ENCODE measurements at places on chromosomes 1 and 21.
A peak's percentile ranks its signal among the peaks of the same experiment; 100 is the strongest.

DNA sequence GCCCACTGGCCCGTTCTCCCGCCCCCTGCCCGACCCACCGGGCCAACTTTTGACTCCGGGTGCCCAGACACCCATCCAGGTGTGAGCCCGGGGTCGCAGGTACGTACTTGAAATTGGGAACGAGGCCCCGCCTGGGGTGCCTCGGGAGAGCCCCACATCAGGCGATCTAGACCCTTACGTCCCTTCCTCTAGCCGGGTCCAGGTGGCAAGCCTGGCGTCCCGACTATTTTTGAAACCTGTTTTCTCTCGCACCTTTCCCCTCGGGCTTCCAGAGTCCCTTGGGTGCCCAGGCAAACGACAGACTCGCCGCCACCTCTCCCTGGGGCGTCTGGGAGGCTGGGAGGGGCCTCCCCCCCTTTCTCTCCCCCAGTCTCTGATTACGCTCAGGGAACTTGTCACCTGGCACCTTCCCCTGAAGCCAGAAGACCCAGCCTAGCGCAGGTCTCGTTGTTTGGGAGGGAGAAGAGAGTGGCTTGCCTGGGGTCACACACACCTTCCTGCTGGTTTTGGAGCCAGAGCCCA lies 898 bp downstream of the LDLRAP1 start:
- DNase-seq: no peak

GRCh38 chr1:9822897-9823692 lies 670 bp downstream of the CLSTN1 start:
- peak; percentile 60 for DNase-seq

- no peak for DNase-seq
Observed at GRCh38 chr1:239388159-239388485, 1.8 kb downstream of the CHRM3 start.

- DNase-seq: no peak
Observed at GRCh38 chr1:154989195-154989860, 4.1 kb upstream of the LENEP start.

DNA sequence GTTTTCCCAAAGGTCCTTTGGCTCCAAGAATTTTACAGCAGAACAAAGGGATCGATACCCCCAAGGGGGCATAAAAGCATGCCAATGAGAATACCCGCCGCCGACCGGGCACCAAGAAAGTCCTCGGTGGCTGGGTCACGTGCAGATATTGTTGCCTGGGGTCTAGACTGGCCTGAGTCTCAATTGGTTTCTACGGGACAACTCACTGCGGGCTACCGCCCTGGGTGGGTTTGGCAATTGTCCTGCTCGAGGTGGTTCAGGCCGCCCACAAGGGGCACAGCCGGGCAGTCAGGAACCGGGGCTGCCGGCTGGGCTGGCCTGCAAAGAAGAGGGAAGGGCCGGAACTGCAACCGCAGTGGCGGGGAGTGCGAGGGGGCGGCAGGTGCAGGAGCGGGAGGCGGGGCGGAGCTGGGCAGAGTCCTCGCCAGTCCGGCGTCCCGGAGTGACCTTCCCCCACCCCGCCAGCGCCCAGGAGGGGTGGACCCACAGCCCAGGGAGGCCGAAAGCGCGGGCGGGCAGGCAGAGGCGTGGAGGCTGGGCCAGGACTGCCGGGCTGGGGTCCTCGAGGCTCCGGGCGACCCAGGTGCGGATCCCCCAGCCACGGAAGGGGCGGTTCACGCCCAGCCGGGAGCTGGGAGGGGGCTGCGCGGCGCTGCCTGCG lies 926 bp upstream of the ATP1B1 start:
- peak; percentile 96 for DNase-seq

DNA sequence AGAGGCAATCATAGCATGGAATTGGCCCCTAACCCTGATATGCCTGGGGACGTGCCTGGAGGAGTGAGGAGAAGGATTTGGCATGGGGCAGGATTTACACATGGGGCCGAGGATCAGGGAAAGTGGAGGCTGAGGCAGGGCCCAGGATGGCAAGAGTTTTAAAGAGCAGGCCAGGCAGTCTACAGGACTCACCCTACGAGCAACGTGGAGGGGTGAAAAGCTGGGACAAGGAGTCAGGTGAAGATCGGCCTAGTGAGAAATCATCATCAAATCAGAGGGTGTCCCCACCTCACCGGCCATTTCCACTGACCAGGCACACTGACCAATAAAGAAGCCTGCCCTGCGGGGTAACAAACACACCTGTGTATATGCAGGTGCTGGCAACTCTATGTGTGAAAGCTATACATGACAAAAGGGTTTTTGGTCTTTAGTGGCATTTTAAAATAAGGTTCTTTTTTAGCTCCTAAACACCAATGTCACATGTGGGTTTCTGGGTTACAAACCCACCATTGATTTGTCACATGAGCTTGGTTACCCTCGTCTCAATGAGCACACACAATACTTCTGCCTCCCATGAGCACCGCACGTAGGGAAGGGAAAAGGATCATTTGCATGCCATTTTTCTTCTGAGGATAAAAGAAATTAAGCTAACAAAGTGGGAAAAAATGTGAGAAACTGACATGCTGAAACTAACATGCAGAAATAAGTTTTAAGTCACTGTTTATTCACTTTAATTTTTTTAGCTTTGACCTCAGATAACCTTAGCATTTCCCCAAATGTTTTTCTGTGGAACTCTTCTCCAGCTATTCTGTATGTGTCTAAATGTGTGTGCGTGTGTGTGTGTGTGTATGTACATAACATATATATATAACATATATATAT lies 168.1 kb upstream of the EDN2 start:
- DNase-seq: no peak

DNA sequence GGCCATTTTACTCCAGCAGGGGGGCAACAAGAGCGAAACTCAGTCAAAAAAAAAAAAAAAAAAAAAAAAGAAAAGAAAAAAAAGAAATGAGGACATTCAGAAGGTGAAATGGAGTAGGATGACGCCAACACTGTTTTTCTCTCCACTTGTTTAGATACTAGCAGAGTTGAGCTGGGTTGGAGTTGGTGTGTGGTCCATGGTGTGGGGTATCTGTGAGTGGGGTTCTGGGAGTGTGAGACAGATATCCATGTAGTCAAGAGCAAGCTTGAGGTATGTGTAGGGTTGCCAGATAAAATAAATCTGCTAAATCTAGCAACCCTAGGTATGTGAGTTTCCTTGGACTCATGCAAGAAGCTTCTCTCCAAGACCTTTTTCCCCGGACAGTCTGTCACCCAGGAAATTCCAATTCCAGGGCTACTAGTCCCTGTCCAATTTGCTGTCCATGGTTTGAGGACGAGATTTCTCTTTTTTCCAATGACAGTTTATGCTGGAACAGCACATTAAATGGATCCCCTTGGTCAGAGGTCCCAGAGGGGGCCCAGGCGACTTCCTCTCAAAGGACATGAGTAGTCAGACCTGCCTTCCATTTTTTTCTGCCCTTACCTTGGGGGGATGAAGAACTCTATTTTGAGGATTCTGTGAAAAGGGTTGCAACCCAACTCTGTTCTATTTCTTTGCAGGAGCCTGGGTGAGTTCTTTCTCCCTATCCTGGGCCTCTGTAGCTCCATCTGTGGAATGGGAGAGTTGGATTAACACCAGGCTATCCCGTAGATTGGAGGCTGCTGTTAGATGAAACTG lies 2.1 kb upstream of the FOXD2 start:
- no peak for DNase-seq

DNA sequence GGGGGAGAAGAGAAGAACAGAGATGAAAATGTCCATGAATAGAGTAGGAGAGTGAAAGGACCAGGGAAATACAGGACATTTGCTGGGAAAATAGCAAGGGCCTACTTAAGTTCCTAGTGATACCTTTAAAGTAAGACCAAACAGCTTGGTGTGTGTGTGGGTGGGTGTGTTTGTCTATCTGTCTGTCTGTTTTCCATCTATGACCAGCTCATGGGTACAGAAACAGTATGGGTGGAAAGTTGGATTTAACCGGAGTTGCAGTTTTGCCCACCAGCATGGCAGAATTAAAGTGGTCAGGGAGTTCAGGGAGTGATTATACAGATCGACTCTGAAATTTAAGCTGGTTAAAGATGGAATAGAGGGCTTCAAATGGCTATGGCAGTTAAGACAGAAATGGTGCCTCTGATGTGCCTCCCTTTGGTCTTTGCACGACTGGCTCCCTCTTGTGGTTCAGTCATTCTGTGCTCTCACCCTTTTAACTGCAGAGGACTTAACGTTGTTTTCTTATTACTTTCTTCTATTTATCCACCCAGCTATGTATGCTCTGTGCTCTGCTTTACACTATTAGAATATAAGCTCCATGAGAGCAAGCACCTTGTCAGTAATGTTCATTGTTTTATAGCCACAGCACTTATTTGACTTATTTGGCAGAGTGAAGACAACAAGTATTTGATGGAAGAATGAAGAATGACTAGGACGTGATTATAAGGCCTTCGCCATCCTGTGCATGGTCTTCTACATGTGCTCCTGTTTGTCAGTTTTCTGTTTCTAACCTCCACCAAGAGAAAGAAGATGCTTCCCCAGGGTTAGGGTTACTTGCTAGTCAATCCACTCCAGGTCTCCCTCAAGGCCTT lies 72.7 kb upstream of the AK4 start:
- DNase-seq: peak; percentile 48

- no peak for DNase-seq
Observed at GRCh38 chr1:35188578-35189392, 4.2 kb downstream of the SFPQ start.

DNA sequence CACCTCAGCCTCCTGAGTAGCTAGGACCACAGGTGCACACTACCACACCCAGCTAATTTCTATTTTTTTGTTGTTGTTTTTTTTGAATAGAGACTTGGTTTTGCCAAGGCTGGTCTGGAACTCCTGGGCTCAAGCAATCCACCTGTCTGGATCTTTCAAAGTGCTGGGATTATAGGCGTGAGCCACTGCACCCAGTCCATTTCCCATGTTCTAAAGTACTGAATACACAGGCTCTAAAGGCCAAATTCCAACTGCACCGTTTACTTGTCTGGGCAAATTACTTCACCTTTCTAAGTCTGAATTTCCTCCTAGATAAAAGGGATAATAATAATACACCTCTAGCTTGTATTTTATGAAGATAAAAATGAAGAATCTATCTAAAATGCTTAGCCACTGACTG lies 39.6 kb downstream of the FRRS1 start:
- no peak for DNase-seq

DNA sequence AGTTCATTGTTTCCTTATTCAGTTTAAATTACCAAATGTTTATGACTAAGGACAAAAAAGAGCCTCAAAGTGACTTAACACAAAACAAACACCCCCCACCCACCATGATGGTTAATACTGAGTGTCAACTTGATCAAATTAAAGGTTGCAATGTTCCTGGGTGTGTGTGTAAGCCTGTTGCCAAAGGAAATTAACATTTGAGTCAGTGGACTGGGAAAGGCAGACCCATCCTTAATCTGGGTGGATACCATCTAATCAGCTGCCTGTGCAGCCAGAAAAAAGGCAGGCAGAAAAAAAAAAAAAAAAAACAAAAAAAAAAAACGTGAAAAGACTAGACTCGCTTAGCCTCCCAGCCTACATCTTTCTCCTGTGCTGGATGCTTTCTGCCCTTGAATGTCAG lies 543.4 kb downstream of the NEGR1 start:
- DNase-seq: no peak

DNA sequence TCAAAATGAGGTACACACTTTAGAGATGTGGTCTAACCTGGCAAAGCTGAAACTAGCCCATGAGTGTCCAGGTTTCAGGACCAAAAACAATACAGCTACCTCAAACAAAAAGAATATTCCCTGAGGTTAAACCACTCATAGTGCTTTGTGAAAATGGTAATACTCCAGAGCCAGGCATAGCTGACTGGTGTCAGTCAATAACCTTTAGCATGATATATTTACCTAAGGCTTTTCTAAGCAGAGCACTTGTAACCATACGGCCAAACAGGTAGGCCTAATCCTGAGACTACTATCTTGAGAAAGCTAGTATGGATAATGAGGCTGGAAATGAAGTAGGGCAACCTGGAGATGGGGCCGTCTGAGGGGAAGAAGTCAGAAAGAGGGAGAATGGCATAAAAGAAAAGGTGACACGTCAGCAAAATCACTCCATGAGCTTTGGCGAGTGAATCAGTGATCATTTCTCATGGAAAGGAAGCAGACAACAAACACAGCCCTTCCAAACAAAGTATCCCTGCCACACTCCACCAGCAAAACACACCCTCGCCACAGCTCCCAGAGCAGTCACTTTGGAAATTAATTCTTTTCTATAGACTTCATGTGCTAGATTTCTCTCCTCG lies 1.7 kb upstream of the LRRC52 start:
- no peak for DNase-seq

GRCh38 chr1:209662879-209663327 lies 10.7 kb upstream of the LAMB3 start:
- no peak for DNase-seq

DNA sequence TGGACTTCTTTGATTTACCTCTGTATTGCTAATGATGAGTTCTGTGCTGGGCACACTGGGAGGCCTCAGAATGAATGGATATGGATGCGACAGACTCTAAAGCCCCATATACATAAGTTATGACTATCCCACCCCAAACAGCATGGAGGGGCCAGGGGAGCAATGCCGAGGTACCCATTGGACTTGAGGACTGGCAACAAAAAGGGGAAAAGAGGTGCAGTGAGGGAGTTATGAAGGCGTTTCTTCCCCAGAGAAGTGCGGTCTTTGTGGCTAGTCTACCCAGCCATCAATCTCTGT lies 15.2 kb upstream of the CDCA8 start:
- no peak for DNase-seq

GRCh38 chr1:109826930-109827349 lies 63.2 kb upstream of the EPS8L3 start:
- no peak for DNase-seq

- DNase-seq: no peak
Observed at GRCh38 chr1:59446257-59446901, 149.5 kb downstream of the FGGY start.

DNA sequence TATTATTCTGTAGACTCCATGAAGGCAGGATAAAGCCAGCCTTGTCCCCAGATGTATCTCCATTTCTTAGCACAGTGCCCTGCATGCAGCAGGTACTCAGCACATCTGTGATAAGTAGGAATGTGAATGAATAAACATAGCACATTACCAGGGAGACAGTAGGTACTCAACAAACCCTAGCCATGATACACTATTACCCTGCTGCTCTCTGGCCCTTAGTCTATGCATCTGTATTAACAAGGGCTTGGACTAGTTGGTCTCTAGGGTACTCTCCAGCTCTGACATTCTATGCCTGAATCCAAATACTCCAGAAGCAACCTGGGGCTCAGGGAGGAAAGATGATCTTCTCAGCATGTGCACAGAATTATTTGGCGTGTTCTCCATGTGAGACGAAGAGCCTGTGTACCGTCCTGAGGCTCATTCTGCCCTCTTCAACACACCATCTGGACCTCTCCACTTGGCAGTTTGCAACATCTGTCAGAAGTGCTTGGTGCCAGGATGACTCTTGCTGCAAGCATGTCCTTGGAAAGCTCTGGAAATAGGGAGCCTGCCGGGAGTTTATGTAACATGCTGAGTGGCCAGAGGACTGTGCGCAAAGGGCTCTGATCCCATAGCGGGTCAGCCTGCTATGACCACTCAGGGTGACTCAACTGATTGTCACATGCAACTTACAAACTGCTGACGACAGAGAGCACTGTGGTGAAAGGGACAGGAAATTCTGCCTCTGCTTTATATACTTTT lies 228.2 kb upstream of the USP24 start:
- peak; percentile 75 for DNase-seq
